ENCODE measurements at places on chromosomes 12 and 14.

DNA sequence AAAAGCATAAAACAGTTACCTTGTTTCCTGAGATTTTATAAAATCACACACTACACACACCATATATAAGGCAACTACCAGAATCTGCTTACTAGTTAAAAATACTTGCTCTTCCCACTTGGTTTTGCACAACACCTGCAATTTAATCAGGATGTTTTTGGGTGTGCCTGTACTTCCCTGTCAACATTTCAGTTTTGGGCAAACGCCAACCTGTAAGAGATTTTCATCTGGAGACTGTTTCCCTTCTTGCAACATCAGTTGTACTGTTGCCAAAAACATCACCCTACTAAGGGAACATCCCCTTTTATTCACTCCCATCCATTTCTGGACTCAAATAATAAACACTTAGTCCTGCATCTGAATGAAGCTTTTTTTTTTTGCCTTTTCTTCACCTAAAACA lies 172.3 kb downstream of the DUSP6 start:
- no peak for DNase-seq

- DNase-seq = no peak
These were observed 31.3 kb downstream of the SERPINA3 start for GRCh38 chr14:94643316-94644101.

GRCh38 chr14:90995785-90996184 lies 64.7 kb downstream of the RPS6KA5 start:
- DNase-seq = no peak

DNA sequence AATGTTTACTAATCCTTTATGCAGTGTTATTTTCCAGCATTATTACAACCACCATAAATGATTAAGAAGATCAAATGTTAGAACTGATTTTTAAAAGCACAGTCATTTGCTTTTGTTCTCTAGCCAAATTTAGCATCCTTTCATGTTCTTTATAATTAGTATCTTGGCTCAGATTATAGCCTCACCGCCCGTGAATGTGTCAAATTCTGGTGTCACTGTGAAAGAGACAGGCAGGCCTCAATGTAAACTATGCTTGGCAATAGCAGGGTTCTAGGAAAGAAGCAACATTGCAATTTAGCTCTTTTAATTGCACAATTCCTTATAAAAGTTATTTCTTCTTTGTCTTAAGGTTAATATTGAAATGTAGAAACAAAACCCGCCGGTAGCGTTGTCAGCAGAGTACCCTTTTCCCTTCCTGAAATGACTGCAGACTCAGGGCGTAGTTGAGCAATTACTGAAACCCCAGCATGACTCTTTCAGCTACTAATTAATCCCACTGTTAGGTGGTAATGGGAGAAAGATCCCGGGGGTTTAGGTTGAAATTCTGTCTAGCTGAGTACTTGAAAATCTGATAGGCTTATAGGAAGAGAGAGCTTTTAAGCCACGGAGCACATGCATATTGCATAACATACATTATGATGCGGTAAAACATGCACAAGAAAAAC lies 1600.5 kb upstream of the SEL1L start:
- no peak for DNase-seq

DNA sequence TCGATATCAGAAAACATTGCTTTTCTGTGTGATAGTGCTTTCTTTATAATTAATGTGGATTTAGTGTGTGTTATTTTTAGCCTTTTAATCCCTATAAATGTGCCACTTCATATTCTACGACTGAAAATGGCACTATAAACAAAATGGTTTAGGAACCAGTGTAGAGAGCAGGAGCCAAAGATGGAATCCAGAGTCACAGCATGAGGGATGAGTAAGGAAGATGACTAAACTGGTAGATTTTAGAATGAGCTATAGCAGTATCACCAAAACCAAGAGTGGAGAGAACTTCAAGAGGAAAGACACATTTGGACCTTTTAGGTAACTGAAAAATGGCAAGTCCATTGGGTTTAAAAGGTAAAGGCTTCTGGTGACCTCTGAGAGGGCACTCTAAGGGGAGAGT lies 887.2 kb downstream of the NRXN3 start:
- no peak for DNase-seq

DNA sequence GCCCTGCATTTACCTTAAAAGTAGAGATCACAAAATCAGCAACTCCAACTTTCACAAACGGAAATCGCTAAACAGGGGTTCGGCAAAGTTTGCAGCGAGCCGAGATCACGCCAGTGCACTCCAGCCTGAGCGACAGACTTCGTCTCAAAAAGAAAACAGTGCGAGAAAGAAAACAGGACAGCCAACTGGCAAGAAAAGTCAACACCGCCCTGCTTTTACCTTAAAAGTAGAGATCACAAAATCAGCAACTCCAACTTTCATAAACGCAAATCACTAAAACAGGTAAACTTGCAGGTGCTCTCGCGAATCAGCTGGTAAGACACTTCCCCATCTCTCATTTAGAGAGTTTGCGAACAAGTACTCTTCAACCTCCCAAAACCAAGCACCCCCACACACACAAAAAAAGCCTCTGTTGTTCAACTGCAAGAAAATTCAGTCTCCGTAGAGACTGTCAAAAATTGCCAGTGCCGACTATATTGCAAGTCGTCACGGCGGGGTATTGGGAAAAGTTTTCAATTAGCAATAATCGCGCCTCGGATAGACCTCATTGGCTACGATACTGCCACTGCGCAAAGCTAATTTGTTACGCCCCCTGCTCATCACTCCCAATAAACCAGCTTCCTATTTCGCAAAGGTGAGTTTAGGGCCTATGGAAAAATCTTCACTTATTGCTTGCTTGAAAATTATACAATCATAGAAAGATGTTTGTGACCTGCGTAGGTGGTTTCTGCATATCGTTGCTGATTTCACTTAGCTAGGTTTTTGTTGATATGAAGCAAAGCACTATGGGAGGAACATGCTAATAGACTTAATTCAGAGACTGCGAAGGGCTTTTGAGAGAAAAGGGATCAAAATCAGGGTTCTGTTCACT lies at the start of gene RNU4-1:
Gene RNU4-1, minus strand, starts transcription at position 577 of the 871 bp plus-strand sequence.
- peak; percentile 73 for DNase-seq

DNA sequence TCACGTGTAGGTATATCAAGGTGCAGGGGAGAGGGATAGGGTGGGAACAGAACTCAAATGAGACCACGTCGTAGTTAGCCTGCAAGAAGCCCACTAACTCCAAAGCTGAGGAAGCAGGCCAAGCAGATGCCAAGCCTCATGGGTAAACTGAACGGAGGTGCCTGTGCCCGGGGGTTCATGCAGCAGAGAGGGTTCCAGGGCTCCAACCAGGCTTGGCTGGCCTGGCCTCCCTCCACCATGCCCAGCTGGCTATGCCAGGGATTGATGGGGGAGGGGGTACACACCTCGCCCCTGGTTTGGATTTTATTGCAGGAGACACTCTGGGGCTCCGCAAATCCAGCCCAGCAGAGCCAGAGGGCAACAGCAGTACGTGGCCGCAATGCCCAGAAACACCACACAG lies 27.3 kb downstream of the PXN start:
- no peak for DNase-seq

GRCh38 chr12:120072472-120073249 lies 43.9 kb downstream of the RAB35 start:
- no peak for DNase-seq

- no peak for DNase-seq
These were observed 94.4 kb downstream of the CRACR2A start for GRCh38 chr12:3658327-3659163.

GRCh38 chr12:111557271-111558106 lies 41.6 kb downstream of the ATXN2 start:
- DNase-seq = no peak
